Osteocyte (in vitro differentiated cells): ENCODE measurements at places on chromosomes 6 and 20.
A peak's percentile ranks its signal among the peaks of the same experiment; 100 is the strongest.

GRCh38 chr6:23533311-23533710, 592.7 kb upstream of the NRSN1 start:
- DNase-seq: no peak

DNA sequence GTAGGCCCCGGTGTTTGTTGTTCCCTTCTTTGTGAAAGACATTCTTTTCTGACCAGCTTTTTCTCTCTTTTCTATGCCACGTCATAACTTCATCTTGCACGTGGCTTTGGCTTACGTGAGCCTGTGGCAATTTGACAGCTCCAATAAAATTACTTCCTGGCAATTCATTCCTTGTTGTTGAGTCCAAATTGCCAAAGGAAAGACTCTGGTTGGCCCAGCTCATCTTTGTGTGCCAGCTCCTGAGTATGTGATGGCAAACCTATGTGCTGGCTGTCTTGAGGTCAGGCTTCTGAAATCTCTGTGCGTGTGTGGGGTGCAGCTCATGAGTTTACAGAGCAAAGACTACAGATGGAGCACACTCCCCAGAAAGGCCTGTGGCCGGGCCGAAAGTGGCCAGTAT, 272.5 kb upstream of the SGK1 start:
- DNase-seq: no peak

GRCh38 chr20:13265941-13266340, 44.9 kb downstream of the ISM1 start:
- no peak for DNase-seq

- peak; percentile 73 for DNase-seq
These were observed 237.1 kb upstream of the AFDN start for GRCh38 chr6:167589615-167589940.

DNA sequence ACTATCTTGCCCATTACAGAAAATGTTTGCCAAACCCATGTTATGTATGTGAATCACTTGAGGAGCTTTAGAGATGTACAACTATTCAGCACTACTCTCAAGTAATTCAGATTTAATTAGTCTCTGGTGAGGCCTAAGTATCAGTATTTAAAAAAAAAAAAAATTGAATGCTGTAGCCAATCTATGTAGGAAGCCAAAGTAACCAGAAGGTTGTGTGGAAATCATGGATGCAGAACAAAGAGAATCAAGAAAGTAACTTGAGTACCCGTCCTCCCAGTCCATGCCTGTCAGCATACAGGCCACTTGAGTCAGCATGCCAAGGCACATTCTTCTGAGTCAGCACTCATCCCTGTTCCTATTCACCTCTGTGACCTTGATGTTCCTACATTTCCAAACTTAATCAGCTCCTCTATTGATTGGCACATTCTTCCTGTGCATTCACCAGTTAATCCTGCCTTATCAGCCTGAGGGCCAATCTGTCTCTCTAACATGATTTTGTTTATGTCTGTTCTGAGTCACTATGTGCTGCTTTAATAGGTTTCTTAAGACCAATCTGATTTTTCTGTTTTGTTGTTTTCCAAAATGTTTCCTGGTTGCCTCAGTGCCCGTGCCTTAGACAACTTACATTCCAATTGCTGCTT, 165.6 kb downstream of the KCNQ5 start:
- DNase-seq: no peak

GRCh38 chr20:21180248-21180647, 54.4 kb downstream of the KIZ start:
- no peak for DNase-seq

DNA sequence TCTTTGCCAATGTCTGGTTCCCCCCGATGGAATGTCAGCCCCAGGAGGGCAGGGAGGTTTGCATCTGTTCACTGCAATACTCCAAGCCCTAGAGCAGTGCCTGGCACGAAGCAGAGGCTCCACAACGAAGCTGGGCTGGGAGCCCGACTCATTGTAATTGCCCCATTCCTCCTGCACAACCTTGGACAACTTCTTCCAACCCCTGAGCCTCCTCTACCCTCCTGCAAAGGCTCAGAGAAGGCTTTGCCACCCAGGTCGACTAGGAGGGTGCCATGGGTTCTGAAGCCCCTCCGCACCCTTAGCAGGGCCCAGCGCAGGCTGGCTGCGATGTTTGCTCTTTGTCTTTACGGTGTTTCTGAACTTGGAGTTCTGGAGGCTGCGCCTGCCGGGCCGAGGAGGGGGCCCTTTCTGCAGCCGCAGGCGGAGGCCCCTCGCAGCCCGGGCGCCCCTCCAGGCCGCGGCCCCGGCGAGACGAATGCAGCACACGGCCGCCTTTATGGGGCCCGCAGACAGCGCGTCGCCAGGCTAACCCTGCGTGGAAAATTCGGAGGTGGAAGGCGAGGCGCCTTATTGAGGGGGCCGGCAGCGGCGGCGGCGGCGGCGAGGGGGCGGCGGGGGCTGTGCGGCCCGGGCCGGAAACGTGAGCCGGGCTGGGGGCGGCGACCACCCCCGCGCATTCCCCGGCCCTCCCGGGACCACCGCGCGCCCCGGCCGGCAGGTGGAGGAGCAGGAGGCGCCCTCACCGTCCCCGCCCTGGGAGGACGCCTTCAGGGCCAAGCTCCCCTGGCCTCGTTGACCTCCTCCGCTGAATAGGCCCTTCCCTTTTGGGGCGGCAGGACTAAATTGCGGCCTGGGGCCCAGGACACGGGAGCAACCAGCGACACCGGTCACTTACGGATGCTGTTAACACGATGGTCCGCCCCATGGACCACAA, 27.0 kb downstream of the SNAI1 start:
- no peak for DNase-seq

DNA sequence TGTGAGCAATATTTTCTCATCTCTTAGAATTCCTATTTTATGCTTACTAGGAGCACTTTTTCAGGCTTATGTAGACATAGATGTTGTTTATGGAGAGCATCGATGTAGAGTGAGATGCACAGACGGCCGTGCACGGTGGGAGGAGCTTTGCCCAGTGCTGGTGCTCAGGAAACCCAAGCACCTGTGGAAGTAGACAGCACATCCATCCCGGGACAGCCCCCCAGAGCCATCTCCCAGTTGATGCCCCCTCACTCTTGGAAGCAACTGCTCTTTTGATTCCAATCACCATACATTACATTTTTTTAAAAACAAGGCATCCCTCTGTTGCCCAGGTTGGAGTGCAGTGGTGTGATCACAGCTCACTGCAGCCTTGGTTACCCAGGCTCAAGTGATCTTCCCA, 143.7 kb downstream of the SMOC2 start:
- peak; percentile 65 for DNase-seq

- no peak for DNase-seq
These were observed 19.1 kb downstream of the ATXN1 start for GRCh38 chr6:16742116-16742515.

DNA sequence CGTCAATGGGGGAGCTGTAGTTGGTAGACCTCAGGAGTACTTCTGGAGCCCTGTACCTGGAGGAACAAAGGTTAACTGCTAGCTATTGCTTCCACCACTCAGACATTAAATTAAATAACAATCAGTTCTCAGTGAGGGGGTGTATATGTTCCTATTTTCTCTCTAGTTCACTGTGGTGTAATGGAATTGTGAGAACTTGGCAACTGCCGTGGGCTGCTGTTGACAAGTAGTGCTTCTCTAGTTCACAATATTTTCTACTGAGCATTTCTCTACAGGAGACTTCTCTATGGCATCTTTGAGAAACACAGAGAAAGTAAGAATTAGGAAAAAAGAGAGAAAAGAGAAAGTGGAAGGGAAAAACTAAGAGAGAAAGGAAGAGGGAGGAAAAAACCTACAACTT, 23.4 kb upstream of the GSTA4 start:
- no peak for DNase-seq

DNA sequence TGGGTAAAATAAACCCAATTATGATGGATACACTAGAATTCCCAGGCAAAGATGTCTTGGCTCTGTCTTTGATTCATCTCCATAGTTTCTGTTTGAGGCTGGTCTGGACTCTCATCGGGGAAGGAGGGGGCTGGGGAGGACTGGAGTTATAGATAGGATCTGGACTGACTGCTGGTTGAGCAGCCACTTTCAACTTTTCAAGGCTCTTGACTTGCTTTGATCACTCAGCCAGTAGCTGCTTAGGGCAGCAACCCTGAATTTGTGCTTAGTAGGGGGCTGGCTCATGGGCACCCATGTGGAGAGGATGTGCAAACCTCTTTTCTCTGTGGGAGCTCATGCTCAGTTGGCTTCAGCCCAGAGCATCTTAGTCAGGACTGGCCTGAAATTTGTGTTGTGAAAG, 114.0 kb upstream of the NEDD9 start:
- DNase-seq: no peak

- no peak for DNase-seq
These were observed 45.6 kb downstream of the NFATC2 start for GRCh38 chr20:51496964-51497363.

- DNase-seq: no peak
These were observed 53.6 kb upstream of the E2F3 start for GRCh38 chr6:20348041-20348440.

- DNase-seq: no peak
These were observed 698 bp downstream of the FAM210B start for GRCh38 chr20:56359212-56360132.

- DNase-seq: no peak
These were observed 71.9 kb upstream of the RREB1 start for GRCh38 chr6:7035837-7036249.

DNA sequence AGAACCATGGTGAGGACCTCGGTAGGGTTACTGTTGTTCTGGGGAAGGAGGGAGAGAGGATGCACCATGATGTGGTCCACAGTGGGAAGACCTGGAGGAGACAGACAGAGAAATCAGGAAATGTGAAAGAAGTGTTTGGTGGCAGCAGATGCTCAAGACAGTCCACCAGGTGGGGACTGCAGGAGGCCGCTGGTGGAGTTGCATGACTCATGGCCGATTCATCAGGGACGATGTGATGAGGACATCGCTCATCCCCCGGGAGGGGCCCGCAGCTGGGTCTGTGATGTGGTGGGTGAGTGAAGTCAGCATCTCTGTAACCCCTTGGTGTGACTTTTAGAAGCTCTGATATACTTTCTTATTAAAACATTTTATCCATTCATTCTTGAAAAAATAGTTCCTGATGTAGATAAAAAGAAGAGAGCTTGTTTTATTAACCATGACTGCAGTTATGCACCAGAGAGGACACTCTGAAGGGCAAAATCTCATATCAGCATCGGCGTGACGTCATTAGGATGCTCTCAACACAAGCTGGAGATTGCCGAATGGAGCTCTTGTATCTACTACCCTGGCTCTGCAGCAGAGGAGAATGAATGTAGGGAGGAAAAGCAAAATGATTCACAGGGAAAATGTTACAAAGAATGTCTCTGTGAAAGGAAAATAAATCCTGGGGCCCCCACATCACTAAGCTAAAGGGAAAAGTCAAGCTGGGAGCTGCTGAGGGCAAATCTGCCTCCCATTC, 71.2 kb downstream of the RAMACL start:
- DNase-seq: no peak

- DNase-seq: no peak
These were observed 73.8 kb downstream of the SASH1 start for GRCh38 chr6:148416330-148416965.

- DNase-seq: peak; percentile 88
These were observed at the start of gene AIG1 for GRCh38 chr6:143060806-143061596. TSS of gene AIG1 (plus strand) at chr6:143060889. CDS start at chr6:143060926, 37 bp downstream.

DNA sequence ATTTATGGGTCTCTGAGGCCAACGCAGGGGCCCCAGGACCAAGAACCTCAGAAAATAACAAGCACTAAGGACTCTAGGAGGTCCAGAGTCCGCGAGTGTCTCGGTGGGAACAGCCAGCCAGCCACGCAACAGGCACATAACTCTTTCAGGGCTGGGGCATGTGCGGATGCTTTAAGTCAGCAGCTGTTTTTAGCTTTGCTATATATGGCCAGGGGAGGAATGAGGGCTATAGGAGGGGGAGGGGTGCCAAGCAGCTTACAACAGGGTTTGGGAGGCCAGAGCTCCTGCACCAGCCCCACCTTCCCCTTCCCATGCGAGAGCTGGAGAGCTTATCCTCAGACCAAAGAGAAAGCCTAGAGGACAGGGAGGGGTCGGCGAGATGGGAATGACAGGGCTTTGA, 6.2 kb downstream of the JPH2 start:
- DNase-seq: no peak

- no peak for DNase-seq
These were observed 369.9 kb downstream of the BTBD3 start for GRCh38 chr20:12287575-12287974.

DNA sequence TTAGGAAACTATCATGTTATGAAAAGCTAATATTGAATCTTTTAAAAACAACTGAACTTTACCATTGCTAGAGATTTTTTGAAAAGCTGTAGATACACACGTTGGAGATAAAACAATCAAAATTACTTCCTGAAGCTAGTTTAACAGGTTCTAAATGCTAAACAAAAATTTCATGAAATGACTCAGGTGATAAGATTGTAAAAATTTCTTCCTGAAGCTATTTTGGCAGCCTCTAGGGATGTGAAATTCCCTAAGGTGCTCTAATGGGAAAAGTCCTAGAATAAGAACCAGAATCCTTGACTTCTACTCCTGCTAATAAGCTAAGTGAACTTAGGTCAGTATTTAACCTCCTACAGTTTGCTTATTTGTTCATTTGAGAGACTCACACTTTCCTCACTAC, 8.5 kb downstream of the GCM2 start:
- DNase-seq: no peak
